ENCODE measurements at places on chromosomes 3 and 15.

- DNase-seq = no peak
Observed at GRCh38 chr15:74631408-74631807, 15.8 kb downstream of the CLK3 start.

DNA sequence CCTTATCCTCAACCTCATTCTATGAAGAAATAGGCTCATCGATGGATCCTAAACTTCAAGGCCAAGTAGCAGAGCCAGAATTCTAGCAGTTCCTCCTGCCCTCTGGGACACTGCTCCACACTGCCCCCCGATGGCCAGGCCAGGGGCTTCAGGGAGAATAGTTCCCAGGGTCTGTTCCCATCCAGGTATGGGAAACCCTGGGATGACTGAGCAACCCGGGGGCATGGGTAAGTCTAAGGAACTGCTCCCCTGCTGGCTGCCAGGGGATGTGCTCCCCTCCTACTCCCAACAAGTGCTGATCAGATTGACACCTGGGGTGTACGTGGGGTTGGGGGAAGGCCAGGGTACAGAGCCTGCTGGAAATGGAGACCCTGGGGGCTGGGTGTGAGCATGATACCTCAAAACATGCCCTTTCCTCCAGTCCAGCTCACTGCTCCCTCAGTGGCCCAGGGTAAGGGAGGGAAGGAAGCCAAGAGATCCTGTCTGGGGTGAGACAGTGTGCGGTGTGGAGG is 7.6 kb downstream of the ULK3 start:
- DNase-seq = peak; percentile 30

GRCh38 chr15:25703726-25704125 is 159.4 kb downstream of the ATP10A start:
- no peak for DNase-seq

- no peak for DNase-seq
Observed at GRCh38 chr3:183781246-183781645, 44.1 kb downstream of the MAP6D1 start.

DNA sequence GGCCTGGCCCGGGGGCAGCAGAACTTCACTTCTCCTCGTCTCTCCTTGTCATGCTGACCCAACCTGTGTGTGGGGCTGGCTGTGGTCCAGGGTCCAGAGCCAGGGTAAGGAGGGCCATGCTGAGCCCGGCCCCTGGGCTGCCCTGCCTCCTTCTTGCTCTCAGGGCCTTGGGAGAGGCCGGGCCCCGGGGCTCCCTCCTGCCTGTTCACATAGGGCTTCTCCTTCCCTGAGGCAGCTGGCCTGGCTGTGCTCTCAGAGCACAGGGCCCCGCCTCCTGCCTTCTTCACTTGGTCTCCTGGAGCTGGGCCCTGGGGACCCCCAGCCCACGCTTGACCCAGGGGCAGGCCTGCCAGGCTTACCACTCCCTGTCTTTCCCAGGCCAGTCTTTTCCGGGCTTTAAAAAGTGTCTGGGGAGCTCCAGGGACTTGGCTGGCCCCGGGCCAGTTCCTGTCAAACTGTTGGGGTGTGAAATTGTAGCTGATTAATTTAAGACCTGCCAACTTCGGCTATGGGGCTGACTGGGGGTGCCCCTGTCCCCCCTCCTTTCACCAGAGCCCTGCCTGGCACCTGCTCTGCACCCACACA is 11.8 kb downstream of the PLXNA1 start:
- DNase-seq = no peak
